ENCODE measurements at places on chromosomes 4 and X. TPM values are rescaled to one million over a fixed set of nuclear protein-coding genes. Genes with fewer than 3 reads are reported as not detected.

DNA sequence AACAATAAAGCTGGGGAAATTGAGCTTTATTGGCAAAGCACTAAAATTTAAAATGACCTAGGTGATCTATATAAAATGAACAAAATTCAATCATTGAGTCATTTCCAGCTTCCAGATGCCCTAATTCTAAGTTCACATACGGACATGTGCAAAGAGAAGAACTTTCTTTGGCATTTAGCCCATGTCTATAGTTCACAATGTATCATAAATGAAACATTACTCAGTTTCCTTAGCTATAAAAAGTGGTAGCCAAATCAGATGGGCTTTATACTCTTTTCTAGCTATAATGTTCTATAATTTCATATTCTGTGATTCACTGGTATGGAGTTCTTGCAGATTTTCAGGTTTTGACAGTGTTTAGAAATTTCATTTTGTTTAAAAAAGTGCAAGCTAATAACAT, 327.4 kb downstream of the KCTD8 start:
- no peak overlapping the region for H3K27ac ChIP-seq
- H3K36me3 ChIP-seq = no peaks in the 10 kb centered on the region
- H3K4me1 ChIP-seq = no peaks in the 10 kb centered on the region
- no peak overlapping the region for H3K4me3 ChIP-seq

- H3K36me3 ChIP-seq = peaks cover 16% of the 10 kb centered on the region
- peaks cover 11% of the 10 kb centered on the region for H3K4me1 ChIP-seq
- H3K27ac ChIP-seq = peak overlapping the region; percentile 85
- DNase-seq = peak; percentile 45
- H3K4me3 ChIP-seq = peak overlapping the region; percentile 75
These were observed 1.1 kb downstream of the OGT start for GRCh38 chrX:71533851-71534561.

- no peaks in the 10 kb centered on the region for H3K36me3 ChIP-seq
- no peak overlapping the region for H3K4me3 ChIP-seq
- DNase-seq = peak; percentile 47
- H3K4me1 ChIP-seq = no peaks in the 10 kb centered on the region
These were observed 11.5 kb upstream of the CHST7 start for GRCh38 chrX:46561824-46562657.

- H3K4me3 ChIP-seq = no peak overlapping the region
- H3K27me3 ChIP-seq = no peaks in the 10 kb centered on the region
These were observed 158.0 kb downstream of the ARAP2 start for GRCh38 chr4:36086261-36086786.

- no peaks in the 10 kb centered on the region for H3K36me3 ChIP-seq
- H3K4me1 ChIP-seq = no peaks in the 10 kb centered on the region
- no peak for DNase-seq
- H3K4me3 ChIP-seq = no peak overlapping the region
These were observed 11.3 kb upstream of the DOCK11 start for GRCh38 chrX:118484216-118484903.

Gene SLC2A9
- total RNA-seq = 25.2 TPM

- H3K36me3 ChIP-seq = no peaks in the 10 kb centered on the region
- no peak overlapping the region for H3K4me3 ChIP-seq
- H3K27me3 ChIP-seq = no peaks in the 10 kb centered on the region
- H3K27ac ChIP-seq = no peak overlapping the region
- H3K4me1 ChIP-seq = peaks cover 40% of the 10 kb centered on the region
These were observed 69.8 kb downstream of the TMEM131L start for GRCh38 chr4:153535772-153536513.

Gene CT45A3
- not detected for total RNA-seq

Gene VMA21
- total RNA-seq = 28.1 TPM

Gene N4BP2
- 10.0 TPM for total RNA-seq

Gene BST1
- total RNA-seq = 17.8 TPM

- no peaks in the 10 kb centered on the region for H3K4me1 ChIP-seq
- no peak overlapping the region for H3K4me3 ChIP-seq
- DNase-seq = no peak
- no peak overlapping the region for H3K27ac ChIP-seq
These were observed 63.7 kb downstream of the ANK2 start for GRCh38 chr4:113113151-113113550.

- DNase-seq = no peak
- H3K36me3 ChIP-seq = no peaks in the 10 kb centered on the region
- H3K4me3 ChIP-seq = no peak overlapping the region
- H3K27me3 ChIP-seq = no peaks in the 10 kb centered on the region
- no peak overlapping the region for H3K27ac ChIP-seq
- no peaks in the 10 kb centered on the region for H3K4me1 ChIP-seq
These were observed 69.8 kb downstream of the ZNF827 start for GRCh38 chr4:145868637-145869409.

Gene CXCL3
- 12.1 TPM for total RNA-seq

GRCh38 chr4:168662297-168662984, 165.6 kb downstream of the PALLD start:
- H3K36me3 ChIP-seq = no peaks in the 10 kb centered on the region
- no peak for DNase-seq
- no peak overlapping the region for H3K27ac ChIP-seq

DNA sequence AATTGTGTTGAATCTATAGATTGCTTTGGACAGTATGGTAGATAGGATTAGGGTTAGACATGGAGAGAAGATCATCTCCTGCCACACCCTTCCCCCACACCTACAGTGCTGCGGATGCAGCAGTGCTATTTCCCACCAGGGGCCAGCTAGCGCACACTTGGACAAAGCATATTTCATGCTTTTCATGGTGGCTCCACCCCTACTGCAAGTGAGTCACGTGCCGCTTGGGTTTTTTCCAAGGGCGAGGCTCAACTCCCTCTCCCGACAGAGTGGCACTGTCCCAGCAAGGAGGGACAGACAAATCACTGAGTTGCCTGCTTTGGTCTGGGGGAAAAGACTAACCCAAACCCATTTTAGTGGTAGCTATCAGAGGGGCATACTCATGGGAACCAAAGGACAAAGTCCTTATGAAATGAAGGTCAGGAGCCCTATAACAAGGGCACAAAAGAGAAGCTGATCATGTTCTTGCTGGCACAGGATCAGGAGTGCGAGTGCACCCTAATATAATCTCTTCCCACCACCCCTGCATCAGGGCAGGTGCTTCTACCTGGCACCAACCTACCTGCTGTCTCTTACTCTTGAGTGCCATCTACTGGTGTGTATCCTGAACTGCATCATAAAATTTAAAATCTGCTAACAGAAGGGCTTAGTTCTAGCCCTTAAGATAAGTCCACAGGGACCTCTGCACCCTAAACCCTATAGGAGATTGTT, 55.1 kb upstream of the PGAM4 start:
- H3K36me3 ChIP-seq = no peaks in the 10 kb centered on the region
- no peak overlapping the region for H3K4me3 ChIP-seq
- no peaks in the 10 kb centered on the region for H3K27me3 ChIP-seq
- H3K27ac ChIP-seq = no peak overlapping the region
- DNase-seq = peak; percentile 52
- no peaks in the 10 kb centered on the region for H3K4me1 ChIP-seq
